H1 (cell line): ENCODE measurements at places on chromosomes 2 and 18. TPM values are rescaled to one million over a fixed set of nuclear protein-coding genes. Genes with fewer than 3 reads are reported as not detected.

EGR4 gene
- 0.20 TPM in 1 of 2 replicates, not detected in the other for total RNA-seq

DNA sequence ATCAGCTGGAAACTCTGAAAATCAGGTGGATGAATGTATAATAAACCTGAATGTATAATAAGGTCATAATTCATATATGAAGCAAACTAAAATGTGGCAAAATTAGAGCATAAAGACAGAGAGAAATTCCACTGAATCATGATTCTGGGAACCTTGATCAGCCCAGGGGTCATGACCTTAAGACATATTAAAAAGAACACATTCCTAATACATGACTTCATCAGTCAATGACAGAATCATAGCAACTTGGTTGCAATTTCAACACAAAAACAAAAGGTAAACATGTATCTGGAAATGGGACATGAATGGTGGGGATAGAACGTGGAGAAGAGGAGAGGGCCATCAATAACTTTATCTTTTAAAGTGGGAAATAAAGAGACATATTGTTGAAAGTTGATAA is 17.6 kb downstream of the AFF3 start:
- no peaks in the 10 kb centered on the region for H3K4me1 ChIP-seq
- no peak overlapping the region for H3K4me3 ChIP-seq
- H3K27me3 ChIP-seq = peaks cover 21% of the 10 kb centered on the region
- DNase-seq = no peak
- H3K27ac ChIP-seq = no peak overlapping the region
- no peaks in the 10 kb centered on the region for H3K36me3 ChIP-seq

EMILIN1 gene
- 2.9 and 3.0 TPM in 2 replicates for total RNA-seq

DCDC2C gene
- total RNA-seq = not detected in 2 replicates

GRCh38 chr2:26848336-26849055 is 564 bp downstream of the DPYSL5 start:
- H3K27me3 ChIP-seq = peaks cover 75% of the 10 kb centered on the region
- peak overlapping the region; percentile 71 for H3K4me3 ChIP-seq
- H3K36me3 ChIP-seq = no peaks in the 10 kb centered on the region
- DNase-seq = no peak

GRCh38 chr2:128625421-128625820 is 306.8 kb upstream of the HS6ST1 start:
- DNase-seq = no peak
- no peak overlapping the region for H3K4me3 ChIP-seq
- H3K27me3 ChIP-seq = no peaks in the 10 kb centered on the region; the same call in 1 of the 2 replicates
- no peaks in the 10 kb centered on the region for H3K36me3 ChIP-seq

- DNase-seq = no peak
- no peaks in the 10 kb centered on the region for H3K4me1 ChIP-seq
- H3K4me3 ChIP-seq = no peak overlapping the region
- H3K36me3 ChIP-seq = no peaks in the 10 kb centered on the region
Observed at GRCh38 chr2:180012523-180012922, 5.4 kb upstream of the CWC22 start.

CXCR1 gene
- total RNA-seq = not detected in 2 replicates

HOXD13 gene
- not detected in 2 replicates for total RNA-seq

DNA sequence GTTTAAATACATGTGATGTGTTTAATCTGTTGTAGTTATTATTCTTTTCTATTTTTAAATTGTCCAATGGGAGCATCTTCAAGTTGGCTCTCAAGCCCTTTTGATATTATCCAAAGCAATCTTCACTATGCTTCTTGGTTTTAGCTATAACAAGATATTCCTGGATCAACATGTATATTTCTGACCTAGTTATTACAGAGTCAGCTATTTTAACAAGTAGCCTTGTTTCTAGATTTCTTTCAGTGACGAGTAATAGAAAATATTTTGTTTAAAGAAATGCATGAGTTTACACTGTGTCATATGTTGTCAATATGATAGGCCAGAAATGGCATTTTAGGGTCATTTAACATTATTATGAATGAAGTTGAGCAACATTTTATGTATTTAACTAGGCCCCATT is 421.8 kb upstream of the MAP2 start:
- H3K36me3 ChIP-seq = no peaks in the 10 kb centered on the region
- no peak overlapping the region for H3K27ac ChIP-seq
- no peaks in the 10 kb centered on the region for H3K4me1 ChIP-seq
- H3K27me3 ChIP-seq = no peaks in the 10 kb centered on the region

DNA sequence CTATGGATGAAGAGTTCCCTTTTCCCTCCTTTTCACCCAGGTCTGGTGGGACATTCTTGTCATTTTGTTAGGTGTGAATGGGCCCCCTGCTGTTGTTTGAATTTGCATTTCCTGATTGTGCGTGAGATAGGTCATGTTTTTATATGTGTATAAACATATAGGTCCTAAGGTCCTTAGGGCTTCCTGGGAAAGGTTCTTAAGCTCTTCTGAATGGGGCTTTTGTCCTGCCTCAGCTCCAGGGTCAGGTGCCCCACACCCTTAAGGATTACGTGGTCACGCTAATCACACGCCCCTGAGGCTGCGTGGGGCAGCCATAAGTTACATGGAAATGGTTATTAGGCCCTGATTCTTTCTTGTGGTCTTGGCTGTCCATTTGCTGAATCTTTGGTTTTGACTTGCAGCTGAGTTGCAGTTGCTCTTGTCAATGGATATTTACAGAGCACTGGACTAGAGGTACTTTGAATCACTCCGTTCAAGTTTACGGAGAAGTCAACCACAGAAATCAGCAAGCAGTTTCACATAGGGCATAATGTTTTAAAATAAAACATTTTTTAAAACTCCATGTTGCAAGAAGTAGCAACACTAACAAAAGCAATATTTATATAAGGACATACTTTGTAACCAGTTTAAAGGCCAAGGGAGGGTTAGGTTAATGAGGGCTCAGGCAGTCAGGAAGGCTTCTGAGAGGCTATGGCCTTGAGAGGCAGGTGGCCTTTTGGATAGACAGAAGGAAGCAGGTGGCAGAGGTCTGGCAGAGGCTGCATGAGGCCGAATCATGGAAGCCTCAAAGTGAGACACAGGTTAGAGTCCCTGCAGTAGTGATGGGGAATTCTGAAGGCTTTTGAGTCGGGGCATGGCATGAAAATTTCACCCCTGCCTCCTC is 24.2 kb downstream of the LIPG start:
- no peak overlapping the region for H3K4me3 ChIP-seq
- DNase-seq = no peak
- no peaks in the 10 kb centered on the region for H3K27me3 ChIP-seq
- H3K4me1 ChIP-seq = 0 out of 2 replicates have a peak, but pooled peaks cover 4% of the 10 kb centered on the region

GRCh38 chr2:18959952-18960717 is 370.8 kb upstream of the NT5C1B start:
- no peaks in the 10 kb centered on the region for H3K36me3 ChIP-seq
- no peaks in the 10 kb centered on the region for H3K27me3 ChIP-seq
- no peak overlapping the region for H3K4me3 ChIP-seq
- DNase-seq = no peak
